ENCODE measurements at places on chromosomes 3 and 15.

DNA sequence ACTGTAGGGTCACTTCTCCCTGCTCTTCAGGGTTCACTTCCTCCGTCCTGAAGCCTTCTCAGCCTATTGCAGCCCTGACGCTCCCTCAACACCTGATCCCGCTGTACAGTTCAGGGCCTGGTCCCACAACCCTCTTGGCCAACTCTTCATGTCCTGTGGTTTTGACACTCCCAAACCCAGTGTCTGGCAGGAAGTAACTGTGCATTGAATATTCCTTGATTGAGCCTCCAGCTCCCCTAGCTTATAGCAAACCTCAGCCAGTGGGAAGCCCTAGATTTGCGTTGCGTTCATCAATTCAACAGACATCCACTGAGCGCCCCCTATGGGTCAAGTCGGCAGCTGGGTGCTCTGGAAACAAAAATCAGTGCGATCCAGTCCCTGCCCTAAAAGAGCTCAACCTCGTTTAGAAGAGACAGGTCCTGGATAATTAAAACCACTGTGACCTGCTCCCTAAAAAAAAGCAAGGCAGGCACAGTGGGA is 13.5 kb downstream of the UBAP1L start:
- no peak for DNase-seq

- DNase-seq, result no peak
Observed at GRCh38 chr3:27311400-27311799, 57.8 kb downstream of the NEK10 start.

DNA sequence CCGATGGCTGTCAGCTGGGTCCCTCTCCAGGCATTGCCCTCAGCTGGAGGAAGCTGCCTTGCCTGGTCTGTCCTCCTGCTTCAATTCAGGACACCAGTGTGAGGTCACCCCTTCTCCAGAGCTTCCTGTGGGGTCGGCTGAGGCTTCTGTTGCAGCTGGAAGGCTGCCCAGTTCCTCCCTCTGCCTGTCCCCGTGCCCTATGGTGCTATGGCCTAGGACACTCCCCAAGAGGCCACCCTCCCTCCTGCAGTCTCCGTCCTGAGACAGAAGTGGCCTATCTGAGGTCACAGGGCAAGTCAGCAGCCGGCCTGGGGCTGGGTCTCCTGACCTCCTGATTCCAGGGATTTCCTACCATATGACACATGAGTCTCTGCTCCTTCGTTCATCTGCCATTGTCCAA is 57.9 kb downstream of the RASGRF1 start:
- DNase-seq, result no peak

- no peak for DNase-seq
Observed at GRCh38 chr3:195009616-195010015, 261.3 kb downstream of the XXYLT1 start.

DNA sequence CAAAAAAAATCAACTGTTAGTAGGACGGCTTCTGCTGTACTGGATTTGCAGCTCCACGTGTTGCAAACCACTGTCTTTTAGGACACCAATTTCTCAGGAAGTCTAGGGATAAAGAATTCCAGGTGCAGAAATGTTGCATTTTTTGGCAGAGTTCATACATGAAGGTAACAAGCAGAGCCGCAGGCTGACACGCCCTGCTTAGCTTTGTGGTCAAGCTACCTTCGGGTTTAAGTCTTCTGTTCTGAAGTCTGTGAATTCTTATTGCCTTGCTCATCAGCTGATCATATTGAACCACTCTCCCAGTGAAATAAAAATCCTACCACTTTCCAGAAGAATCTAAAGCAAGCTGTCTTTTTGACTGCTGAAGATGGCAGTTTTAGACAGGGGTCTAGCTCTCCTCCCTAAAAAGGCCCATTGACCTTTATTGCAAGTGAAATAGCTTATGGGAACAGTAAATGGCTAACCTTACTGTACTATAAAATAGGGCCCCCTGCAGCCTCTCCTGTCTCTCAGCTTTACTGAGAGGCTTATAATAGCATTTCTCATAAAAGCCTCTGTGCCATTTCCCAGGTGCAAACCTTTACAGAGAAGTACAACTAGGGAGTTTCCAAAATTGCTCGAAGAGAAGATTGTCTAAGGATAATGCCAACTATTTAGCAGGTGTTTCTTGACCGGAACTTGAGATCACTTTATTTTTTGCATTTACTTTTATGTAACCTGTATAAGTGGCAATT is 262.2 kb upstream of the IL12A start:
- no peak for DNase-seq

DNA sequence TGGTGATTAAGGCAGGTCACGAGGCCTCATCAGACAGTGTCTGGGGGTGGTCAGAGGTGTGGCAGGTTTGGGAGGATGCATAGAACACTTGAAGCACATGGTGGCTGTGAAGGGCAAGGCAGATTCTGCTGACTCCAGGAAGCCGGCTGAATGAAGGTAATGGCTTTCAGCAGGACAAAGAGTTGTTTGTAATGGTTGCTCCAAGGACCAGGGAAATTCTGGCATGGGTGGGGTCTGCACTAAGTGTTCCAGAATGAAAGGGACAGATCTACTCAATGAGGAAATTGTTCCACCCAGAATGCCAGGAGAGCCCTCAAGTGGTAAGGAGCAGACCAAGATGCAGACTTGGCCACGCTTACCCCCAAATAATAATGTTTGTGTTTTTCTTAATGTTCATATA is 70.7 kb upstream of the ACAD9 start:
- no peak for DNase-seq

GRCh38 chr15:83714939-83715628 is 61.2 kb downstream of the ADAMTSL3 start:
- no peak for DNase-seq

Data from D721Med (cell line).